ENCODE measurements at places on chromosomes 6 and 20. TPM values are rescaled to one million over a fixed set of nuclear protein-coding genes. Genes with fewer than 3 reads are reported as not detected.

BPIFB2 gene
- total RNA-seq = not detected

GJA10 gene
- total RNA-seq = not detected

TRERF1 gene
- 8.3 TPM for total RNA-seq

OPRL1 gene
- 1.0 TPM for total RNA-seq

CCN6 gene
- not detected for total RNA-seq

Data from A549 treated with Hydrocortisone at 1 μM for 4 hours (cell line).